Effector memory CD4-positive, alpha-beta T cell (primary cell): ENCODE measurements at places on chromosomes 2 and 18.

DNA sequence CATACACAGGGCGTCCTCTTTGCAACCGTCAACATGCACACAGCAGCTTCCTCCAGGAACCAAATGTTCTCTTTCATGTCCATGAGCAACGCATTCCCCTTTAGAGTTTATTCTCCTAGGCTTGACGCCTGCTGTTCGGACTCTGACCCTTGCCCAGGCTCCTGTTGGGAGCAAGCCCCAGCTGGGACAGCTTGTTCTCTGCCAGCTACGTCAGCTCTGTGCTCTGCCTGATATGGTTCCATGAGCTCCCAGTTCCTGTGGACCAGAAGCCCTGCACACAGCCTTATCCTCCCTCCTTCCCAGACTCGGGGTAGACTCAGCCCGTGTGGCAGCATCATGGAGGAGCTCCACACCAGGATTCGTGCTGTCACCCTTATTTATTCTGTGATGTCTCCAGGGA, 253.1 kb upstream of the PXDN start:
- no peak for DNase-seq

DNA sequence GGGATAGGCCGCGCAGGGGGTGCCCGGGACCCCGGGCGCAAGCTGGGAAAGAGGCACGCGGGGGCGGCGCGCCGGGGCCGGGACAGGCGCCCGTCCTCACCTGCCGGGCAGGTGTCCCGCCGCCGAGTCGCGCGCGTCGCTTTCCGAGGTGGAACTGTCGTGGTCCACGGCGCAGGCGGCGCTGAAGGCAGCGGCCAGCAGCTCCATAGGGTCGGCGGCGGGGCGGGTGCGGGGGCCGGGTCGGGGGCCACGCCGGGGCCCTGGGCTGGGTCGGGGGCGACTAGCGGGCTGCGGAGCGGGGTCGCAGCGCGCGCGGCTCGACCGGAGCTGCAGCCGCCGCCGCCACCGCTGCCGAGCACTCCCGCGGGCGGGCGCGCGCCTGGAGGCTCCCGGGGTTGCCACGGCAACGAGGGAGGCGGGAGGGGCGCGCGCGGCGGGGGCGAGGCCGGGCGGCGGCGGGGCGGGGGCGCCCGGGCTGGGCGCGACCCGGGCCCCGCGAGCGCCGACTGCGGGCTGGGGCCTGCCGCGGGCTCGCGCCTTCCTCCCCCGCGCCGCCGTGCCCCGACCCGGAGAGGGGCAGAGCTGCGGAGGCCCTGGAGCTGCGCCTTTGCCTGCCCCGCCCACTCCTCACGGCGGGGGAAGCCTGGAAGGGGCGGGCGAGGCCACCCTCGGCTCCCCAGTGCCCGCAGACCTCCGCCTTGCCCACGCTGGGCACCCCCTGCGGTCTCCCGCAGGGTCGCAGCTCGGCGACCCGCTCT, 57.9 kb downstream of the SNORC start:
- no peak for DNase-seq

DNA sequence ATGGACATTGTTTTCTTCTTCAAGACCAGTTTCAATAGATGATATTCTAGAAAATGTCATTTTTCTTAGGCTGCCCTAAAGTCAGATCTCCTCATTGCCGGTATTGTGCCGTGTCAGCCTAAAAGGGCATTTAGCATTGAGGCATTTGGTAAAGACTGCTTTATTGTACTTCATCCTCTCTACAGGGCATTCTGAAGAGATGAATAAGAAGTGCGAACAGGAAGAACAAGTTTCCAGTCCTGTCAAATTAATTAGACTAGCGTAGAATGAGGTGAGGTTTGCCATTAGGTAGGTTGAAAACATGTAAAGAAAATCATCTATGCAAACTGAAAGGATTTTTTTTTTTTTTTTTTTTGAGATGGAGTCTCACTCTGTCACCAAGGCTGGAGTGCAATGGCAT, 60.6 kb downstream of the ETAA1 start:
- DNase-seq: no peak

- no peak for DNase-seq
These were observed 171.2 kb downstream of the FBXO15 start for GRCh38 chr18:73976433-73976832.

DNA sequence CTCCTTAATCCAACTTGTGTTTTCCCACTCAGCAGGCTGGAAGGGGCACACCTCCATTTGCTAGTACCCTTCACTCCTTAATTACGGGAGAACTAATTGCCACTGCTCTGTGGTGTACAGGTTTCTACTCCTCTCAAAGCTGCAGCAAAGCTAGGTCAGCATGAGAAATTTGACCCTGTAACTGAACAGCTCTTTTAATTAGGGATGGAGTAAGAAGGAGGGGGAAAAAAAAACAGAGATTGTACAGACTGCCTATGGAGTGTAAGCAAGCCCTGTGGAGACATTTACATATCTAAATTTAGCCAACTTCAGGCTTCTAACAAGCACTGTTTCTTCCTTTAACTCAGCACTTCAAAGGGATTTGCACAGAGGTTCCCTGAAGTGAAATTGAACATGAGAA, 629.7 kb upstream of the SETBP1 start:
- DNase-seq: no peak
